ENCODE measurements at places on chromosomes 13 and 19.

DNA sequence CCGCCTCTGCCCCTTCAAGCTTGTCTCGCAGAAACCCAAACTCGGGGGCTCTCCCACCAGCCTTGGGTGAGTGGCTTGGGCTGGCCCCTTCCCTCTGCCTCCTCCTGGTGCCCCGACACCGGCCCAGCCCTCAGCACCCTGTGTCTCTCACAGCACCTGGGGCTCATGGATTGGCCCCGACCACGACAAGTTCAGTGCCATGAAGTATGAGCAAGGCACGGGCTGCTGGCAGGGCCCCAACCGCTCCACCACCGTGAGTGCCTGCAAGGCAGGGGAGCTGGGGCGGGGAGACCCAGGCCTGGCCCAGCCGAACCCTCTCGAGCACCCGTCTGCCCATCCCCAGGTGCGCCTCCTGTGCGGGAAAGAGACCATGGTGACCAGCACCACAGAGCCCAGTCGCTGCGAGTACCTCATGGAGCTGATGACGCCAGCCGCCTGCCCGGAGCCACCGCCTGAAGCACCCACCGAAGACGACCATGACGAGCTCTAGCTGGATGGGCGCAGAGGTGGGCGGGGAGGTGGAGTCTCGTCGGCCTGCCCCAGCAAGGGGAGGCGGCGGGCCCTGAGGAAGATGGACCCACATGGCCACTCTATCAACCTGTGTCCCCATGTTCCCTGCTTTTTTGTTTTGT is 13.6 kb downstream of the PRKCSH start:
- DNase-seq = no peak

- DNase-seq = no peak
These were observed 3.2 kb upstream of the RASGRP4 start for GRCh38 chr19:38429055-38429810.

DNA sequence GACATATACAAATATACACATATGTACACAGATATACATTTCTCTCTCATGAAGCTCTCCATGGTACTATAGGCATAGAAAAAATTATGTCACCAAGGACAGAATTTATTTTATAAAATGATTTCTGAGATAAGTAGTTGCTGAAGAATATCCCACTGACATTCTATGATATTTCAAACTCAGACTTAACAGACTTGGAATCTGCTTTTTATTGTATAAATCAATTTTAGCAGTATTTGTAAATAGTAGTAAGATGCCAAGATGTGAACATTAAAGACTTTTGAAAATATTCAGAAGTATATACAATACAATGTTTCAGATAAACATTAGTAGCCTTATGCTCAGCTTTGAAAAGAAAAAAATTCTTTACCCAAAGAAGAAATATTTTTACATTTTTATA is 107.4 kb upstream of the ARGLU1 start:
- DNase-seq = no peak

- no peak for DNase-seq
These were observed 198.6 kb downstream of the TEX29 start for GRCh38 chr13:111519041-111519440.

DNA sequence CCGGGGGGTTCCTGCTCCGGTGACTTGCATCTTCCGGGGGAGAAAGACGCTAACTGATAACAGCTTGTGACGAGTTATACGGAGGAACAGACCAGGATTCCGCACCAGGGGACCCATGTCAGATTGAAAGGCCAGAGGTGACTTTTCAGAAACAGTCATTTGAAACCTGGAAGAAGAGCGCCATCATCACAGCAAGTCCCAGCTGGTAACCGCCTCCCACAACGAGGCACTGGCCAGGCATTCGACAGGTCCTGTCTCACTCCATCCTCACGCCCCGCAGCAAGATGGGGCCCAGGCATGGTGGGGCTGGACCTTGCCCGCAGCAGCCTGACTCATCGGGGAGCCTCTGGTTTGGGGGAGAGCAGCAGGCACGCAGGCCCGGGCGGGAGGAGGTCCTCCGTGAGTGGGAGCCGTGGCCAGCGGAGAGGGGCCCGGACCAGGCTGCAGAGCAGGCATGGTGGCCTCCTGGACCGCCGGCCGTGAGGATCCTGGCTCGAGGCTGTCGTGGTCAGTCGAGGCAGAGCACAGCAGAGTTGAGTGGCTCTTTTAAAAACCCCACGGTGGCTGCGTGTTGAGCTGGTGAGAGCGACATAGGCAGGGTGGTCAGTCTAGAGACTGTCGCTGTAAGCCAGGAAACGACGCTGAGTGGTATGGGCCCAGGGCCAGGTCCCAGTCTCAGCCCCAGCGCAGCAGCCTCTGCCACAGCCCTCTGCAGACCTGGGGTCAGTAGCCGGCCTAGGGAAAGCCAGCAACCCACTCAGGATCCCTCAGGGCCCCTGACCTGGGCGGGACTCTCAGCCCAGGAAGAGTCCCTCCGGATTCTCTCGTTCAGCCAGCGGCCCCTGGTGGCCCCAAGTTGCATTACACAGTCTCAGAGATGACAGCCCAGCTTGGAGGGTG is 94.9 kb upstream of the MCF2L start:
- DNase-seq = peak; percentile 18

- peak; percentile 47 for DNase-seq
These were observed 9.7 kb upstream of the ARHGAP45 start for GRCh38 chr19:1057176-1057855.

- no peak for DNase-seq
These were observed 148.7 kb upstream of the EDNRB start for GRCh38 chr13:78067290-78067689.

DNA sequence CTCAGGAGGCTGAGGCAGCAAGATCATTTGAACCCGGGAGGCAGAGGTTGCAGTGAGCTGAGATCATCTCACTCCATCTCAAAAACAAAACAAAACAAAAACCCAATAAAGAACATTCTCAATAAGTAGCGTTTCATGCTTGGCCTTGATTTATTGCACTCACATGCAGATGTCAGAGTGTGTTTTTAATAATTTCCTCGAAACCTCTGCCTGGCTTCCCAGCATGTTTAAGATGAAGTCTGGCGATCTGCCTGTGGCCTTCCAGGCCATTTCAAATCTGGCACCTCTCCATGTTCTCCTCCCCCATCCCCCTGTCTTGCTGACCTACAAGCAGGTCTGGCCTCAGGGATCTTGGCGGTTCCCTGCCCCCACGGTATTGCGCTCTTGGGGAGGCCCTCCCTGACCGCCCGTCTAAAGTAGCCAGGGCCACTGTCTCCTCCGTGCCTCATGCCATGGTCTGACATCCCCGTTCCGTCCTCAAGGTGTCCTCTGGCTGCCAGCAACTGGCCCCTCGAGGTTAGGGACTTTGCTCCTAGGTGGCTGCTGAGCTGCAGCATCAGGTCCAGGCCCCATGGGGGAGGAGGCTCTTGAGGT is 1.6 kb downstream of the WDR88 start:
- DNase-seq = no peak

- no peak for DNase-seq
These were observed 671.0 kb downstream of the PCDH9 start for GRCh38 chr13:66559093-66559492.

GRCh38 chr13:51519771-51520216 is 64.5 kb upstream of the WDFY2 start:
- DNase-seq = no peak

- no peak for DNase-seq
These were observed 8.3 kb downstream of the MAMSTR start for GRCh38 chr19:48711106-48711662.

DNA sequence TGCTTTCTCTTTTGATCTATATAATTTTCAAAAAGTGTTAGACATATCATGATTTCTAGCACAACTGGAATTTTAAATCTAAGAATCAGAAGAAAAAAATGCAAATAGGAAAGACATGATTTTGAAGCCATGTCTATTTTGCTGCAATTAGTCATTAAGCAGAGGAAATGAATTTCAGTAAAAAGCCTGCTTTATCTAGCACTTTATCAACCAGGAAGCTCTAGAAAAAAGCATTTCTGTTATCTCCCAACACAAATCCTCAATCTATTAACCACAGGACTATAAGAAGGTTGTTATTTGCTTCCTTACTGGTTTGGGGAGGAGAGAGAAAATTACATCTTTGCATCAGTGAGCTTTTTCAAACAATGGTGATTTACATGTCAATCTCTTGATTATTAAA is 716.7 kb downstream of the DIAPH3 start:
- no peak for DNase-seq

- peak; percentile 5 for DNase-seq
These were observed 115.9 kb downstream of the DACH1 start for GRCh38 chr13:71751073-71751472.

DNA sequence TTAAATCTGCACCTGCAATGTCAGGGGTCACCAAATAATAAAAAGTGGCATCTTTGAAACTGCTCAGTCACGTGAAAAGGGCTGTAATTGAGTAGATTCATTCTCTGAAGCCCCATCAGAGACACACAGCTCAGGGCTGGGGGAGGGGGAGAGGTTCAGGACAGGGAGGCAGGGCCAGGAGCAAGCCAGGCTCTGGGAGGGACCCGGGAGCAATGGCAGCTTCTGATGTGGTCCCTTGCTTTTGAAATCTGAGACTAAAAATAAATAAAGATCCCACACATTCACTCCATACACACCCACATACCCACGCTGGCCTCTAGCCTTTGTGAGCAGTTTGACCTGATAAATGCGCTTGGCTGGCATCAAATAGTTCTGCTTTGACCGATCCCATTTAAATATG is 32.8 kb downstream of the GSX1 start:
- DNase-seq = no peak

- DNase-seq = no peak
These were observed 304.0 kb downstream of the UQCRFS1 start for GRCh38 chr19:28908941-28909340.

GRCh38 chr13:38830442-38831045 is 143.7 kb downstream of the FREM2 start:
- DNase-seq = no peak

DNA sequence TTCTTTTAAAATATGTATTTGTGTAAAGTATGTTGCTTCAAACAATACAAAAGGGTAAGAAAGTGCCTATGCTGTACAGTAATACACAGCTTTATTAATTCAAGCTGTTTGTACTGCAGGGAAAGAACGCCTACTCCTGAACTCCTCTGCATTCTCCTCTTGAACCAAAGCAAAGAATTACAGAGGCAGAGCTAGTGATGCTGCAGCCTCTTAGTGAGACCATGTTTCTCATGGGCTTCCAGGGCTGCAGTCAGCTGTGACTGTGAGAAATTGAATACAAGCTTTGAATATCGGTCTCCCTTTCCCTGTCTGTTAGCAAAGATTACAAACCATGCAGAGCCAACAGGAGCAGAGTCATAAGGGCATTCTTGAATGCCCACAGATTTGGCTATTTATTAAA is 248.5 kb downstream of the SLITRK1 start:
- DNase-seq = no peak

DNA sequence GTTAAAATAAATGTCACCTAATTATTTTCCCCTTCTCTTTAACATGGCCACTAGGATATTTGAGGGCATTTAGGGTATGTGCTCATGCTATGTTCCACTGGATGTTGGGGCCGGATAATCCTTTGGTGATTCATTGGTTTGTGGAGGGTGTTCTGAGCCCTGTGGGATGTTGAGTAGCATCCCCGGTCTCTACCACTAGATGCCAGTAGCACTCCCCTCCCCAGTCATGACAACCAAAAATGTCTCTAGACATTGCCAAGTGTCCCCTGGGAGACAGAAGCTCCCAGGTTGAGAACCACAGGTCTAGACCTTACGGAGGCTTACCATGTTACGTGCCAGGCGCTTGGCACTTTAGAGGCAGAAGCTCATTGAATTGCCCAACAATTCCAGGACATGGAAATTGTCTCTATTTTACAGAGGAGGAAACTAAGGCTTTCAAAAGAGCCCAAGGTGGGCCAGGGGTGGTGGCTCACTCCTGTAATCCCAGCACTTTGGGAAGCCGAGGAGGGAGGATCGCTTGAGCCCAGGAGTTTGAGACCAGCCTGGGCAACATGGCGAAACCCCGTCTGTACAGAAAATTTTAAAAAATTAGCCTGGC is 14.1 kb downstream of the SHANK1 start:
- DNase-seq = peak; percentile 14

DNA sequence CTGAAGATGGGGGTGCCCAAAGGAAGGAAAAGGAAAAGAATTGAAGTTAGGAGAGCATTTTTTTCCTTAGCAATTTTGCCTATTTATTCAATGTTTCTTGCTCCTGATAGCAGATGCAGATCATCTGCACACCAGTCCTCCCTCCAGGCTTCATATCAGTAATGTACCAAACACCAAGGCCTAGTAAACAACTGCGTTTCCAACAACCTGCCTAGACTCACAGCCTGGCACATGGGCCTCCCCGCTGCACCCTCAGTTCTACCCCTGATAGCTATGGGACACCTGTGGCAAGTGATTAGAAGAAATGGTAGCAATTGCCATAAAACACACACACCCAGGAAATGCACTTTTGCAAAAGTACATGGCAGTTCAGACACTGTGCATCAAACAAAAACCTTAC is 30.4 kb upstream of the HMGB1 start:
- DNase-seq = no peak

- peak; percentile 4 for DNase-seq
These were observed at the start of gene MATK for GRCh38 chr19:3785938-3786824. Gene MATK, minus strand, starts transcription at chr19:3786381. Its CDS starts 1,246 bp downstream, at chr19:3785135.

- DNase-seq = no peak
These were observed 3.6 kb downstream of the LGALS7 start for GRCh38 chr19:38769635-38770211.

- DNase-seq = peak; percentile 12
These were observed 106.0 kb downstream of the RAP2A start for GRCh38 chr13:97539651-97540610.

- DNase-seq = no peak
These were observed 132.4 kb downstream of the IER2 start for GRCh38 chr19:13282486-13283065.

DNA sequence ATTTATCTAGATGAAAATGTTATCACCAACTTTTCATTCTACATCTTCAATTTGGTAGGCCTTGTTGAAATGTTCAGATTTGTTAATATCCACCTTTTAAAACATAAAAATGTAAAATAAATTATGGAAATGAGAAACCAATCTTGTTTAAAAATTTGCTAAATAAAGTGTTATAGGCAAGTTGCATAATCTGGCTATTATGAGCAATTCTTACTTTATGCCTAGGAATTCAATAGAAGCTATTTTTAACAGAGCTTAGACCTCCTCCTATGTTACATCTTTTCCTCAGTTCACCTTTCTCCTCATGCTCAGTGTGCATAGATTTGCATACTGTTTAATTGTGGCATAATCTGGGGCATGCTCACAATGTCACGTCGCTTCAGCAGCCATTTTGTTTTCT is 87.9 kb upstream of the POSTN start:
- no peak for DNase-seq

- no peak for DNase-seq
These were observed 8.6 kb upstream of the PTBP1 start for GRCh38 chr19:788686-788982.

- DNase-seq = no peak
These were observed 826.9 kb downstream of the UQCRFS1 start for GRCh38 chr19:28386066-28386465.

- no peak for DNase-seq
These were observed 766.1 kb upstream of the GPC6 start for GRCh38 chr13:92460479-92460878.

- DNase-seq = no peak
These were observed 583.7 kb upstream of the SPRY2 start for GRCh38 chr13:80924596-80924995.

Data from NCI-H2081 (cell line).